ENCODE measurements at places on chromosomes 16 and 17.
A peak's percentile ranks its signal among the peaks of the same experiment; 100 is the strongest.

DNA sequence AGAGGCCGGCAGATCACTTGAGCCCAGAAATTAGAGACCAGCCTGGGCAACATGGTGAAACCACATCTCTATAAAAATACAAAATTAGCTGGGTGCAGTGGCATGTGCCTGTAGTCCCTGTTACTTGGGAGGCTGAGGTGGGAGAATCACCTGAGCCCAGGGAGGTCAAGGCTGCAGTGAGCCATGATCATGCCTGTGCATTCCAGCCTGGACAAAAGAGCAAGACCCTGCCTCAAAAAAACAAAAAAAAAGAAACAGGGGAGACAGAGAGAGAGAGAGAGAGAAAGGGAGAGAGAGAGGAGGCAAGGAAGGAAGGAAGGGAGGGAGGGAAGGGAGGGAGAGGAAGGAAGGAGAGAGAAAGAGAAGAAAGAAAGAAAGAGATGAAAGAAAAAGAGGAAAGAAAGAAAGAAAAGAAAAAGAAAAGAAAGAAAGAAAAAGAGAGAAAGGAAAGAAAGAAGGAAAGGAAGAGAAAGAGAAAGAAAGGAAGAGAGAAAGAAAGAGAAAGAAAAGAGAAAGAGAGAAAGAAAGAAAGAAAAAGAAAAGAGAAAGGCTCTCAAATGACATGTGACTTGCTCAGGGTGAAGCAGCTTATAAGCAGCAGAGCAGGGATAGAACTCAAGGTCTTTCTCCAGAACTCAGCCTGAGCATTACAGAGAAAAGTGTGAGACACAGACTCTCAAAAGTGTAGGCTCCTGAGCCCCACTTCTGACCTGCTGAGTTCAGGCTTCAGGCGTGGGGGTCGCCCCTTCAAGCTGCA is 15.5 kb downstream of the CX3CL1 start:
- DNase-seq: no peak

DNA sequence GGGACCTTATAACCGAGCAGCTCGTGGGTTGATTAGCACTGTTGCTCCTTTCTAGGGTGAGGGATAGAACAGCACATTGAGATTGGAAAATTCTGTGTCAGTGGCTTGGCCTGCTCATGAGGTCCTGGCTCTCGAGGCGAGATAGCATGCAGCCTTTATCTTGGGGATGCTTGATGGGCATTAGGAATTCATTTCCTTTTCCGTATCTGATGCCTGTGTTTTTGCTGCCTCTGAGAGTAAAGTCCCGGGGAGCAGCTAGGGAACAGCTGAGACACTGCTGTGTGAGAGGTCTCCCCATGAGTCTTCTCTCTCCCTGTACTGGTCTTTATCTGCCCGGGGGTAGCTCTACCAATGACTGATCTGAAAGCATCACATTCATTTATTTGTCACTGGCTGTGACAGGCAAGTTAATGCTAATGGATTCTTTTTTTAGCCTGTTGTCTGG is 14.5 kb downstream of the MSI2 start:
- no peak for DNase-seq

- no peak for DNase-seq
These were observed 70.1 kb downstream of the CMIP start for GRCh38 chr16:81514568-81515258.

DNA sequence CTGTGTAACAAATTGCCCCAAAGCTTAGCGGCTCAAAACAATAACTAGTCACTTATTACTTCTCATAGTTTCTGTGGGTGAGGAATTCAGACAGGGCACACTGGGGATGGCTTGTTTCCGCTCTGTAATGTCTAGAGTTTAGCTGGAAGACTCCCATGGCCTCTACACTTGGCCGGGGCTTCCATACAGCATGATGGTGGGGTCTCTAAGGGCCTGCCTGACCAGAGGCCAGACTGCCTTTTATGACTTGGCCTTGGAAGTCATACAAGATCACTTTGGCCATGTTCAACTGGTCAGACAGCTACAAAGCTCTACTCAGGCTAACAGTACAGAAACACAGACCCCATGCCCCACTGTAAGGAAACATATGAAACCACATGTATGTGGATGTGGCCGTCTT is 8.2 kb downstream of the GLP2R start:
- DNase-seq: no peak

DNA sequence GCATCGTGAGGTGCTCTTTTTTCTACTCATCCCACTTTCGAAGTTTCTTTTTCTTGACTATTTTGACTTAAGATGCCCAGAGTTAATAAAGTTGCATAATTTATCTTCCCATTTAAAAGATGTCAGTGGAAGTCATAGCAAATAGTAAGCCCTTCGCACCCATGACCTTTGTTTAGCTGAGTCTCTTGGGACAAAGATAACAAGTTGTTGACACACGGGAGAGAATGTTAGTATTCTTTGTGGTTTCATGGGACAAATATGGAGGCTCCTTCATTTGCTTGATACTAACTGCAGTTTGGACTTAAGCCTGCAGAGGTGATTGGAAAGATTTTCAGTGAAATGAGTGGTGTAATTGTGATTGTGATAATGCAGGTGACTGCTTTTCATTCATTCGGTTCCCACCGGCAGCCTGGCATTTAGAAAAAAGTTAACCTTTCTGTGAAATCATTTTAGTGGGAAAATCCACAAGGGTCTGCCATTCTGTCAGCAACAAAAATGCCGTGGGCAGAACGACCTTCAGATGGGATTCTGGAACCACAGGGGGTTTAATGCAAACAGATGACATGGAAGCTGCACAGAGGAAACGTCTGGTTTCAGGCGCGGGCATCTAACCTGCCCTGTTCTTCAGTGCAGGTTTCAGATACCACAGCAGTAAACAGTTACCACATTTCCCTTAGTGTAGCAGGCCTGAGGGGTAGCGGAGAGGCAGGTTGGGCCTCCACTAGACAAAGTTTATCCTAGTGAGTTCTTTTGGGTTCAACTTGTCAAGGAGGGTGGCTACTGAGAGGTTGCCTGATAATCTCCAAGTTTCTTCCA is 123.0 kb downstream of the RPTOR start:
- no peak for DNase-seq

DNA sequence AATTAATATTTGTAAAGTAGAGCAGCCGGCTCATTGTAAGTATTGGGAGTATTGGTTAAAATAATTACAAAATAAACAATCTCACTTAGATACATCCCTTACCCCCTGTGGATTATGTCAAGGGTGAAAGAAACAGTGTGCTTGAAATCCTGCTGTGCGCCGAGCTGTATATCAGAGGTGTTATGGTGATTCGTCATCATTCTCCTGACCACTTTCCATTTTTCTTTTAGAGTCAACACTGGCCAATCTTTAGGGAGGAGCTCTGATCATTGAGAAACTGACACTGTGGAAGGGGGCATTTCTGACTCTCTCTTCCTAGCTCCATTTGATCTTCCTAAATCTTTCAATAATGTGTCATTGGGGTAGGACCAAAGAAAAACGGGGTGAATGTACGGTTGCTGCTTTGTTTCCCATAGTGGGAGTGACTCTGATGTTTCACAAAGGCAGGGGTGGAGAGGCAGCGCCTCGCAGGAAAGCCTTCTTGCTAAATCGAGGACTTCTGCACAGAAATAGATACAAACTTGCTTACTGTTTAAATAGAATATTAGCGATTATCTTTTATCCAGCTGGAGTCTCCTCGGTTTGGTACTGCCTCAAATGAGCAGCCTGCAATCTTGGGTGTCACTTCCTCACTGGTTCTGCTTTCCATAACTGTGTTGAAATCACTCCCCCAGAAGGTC is 123.4 kb downstream of the PRKCB start:
- DNase-seq: peak; percentile 74

- no peak for DNase-seq
These were observed 12.2 kb downstream of the MLLT6 start for GRCh38 chr17:38717139-38717745.

- DNase-seq: no peak
These were observed 56.0 kb upstream of the NACA2 start for GRCh38 chr17:61647047-61647446.

Measured in inflammatory macrophage treated with lipopolysaccharide for 1 hour (primary cell).